ENCODE measurements at places on chromosomes 16 and 17.

GRCh38 chr16:78896280-78896679, 704.3 kb downstream of the MAF start:
- no peak for DNase-seq

GRCh38 chr17:80655608-80656007, 111.0 kb downstream of the RPTOR start:
- DNase-seq, result no peak

GRCh38 chr17:56679115-56679776, 85.7 kb downstream of the NOG start:
- DNase-seq, result peak; percentile 11

DNA sequence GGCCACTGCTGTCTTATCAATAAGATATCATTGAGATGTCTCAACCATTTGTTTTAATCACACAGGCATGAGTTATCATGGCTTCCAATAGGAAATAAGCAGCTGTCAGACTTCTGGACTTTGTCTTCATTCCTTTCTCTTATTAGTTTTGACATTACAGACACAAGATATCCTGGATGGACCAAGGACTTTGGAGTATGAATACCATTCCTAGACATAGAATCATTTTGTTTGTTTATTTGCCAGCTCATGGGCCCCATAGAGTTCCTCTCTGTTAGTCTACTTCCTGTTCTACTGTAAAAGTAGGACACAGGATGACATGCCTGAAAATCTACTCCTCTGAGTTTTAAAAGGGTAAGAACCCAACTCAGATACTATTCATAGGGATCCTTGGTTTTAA, 77.7 kb upstream of the KCNJ16 start:
- no peak for DNase-seq

GRCh38 chr16:78364556-78364880, 265.1 kb downstream of the WWOX start:
- no peak for DNase-seq

DNA sequence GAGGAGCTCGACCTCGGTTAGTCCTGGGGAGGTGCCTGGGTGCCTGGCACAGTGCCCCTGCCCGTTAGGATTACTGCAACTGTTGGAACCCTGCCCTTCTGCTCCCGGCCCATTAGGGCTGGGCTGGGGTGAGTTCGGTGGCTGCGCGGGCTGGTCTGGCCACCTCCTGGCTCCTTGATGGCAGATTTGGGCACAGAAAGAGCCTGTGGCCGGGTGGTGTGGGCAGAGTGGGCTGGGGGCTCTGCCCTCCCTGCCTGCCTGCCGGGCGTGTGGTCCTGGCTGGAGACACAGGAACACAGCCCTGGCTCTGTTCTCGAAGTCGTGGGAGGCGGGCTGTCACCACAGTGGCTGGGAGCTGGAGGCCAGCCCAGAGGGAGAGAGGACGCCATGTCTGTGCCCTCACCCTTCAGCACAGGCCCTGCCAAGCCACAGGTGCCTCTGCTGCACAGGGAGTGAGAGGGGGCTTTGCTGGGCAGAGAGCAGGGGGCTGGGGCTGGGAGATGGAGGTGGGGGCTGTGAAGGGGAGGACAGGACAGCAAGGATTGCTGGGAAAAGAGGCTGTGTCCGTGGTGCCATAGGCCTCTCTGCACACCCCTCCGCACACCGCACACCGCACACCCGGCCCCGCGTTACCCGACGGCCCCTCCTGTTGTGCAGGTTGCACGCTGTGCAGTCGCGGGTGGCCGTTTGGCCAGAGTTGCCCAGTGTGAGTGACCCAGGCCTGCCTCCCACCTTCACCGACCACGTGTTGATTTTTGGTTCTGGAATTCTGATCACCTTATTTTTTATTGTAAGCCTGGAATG, 236.6 kb upstream of the GSE1 start:
- DNase-seq, result no peak

- peak; percentile 79 for DNase-seq
Measured at GRCh38 chr17:2244545-2245525, 58.8 kb downstream of the SMG6 start.

DNA sequence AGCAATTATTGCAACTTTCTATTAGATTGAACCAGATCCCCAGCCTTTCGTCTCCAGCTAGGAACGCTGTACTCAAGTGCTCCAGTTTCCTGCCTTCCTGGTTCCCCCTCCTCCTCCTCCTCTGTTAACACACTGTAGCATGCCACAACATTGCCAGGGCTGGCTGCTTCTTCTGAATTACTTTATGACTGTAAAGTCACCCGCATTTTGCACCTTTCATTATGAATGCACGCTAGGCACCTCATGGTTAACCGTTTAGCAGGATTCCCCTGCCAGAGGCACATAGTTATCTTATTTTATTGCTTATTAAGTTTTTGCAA, 4.5 kb downstream of the ZNF423 start:
- DNase-seq, result no peak

- DNase-seq, result no peak
Measured at GRCh38 chr17:73901661-73902415, 257.6 kb upstream of the SDK2 start.

GRCh38 chr17:55177159-55177854, 87.5 kb upstream of the HLF start:
- no peak for DNase-seq

DNA sequence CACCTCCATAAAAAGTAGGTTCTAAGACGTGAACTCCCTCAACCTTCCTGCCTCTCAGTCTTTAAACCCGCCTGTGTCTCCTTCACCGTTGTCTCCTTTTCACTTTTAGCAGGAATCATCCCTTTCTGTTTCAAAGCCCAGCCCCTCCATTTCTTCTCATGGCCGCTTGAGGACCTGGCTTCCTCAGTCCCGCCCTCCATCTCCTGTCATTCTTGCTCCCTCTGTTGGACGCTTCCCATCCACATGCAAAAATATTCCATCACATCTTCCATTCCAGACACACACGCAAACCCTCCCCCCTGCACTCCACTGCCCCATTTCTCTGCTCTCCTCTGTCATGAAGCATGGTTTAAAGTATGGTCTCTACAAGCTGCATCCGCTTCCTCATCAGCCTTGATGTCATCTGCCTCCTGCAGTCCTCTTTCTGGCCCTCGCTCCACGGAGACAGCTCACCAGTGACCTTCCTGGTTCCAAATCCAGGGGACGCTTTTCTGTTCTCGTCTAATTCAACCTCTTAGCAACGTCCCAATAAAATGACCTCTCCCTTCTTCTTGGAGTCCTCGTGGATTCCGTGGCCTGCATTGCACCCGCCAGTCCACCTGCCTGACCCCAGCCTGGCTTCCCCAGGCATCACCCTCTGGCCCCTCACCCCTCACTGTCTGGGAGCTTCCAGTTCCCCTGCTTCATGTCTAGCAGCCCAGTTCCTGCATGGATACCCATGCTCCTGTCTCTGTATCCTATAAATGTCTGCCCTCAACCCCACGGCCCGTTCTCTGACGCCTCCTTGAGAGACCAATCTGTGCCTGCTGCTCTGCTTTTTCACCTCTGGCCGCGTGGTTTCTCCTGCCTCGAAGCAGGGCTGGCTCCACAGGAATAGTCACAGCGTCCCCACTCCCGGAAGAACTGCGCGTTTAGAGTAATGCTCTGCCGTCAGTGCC, 26.2 kb downstream of the ANKRD40 start:
- no peak for DNase-seq

DNA sequence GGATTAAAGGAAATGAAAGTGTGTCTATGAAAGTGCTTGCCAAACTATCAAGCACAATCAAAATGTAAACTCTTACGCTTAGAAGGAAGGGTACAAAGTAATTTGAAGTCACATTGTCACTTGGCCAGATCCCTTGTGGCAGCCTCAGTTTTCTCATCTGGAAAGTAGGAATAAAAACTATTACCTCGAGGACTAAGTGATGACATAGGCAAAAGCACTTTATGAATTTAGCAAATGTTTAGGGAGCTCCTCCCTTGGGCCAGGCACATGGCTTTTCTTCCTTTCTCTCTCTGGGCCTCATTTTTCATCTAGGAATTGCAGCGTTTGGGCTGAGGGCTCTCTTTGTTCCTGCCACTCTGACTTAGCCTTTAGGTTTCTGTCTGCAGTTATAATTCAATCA, 28.5 kb downstream of the DYNLL2 start:
- DNase-seq, result no peak

DNA sequence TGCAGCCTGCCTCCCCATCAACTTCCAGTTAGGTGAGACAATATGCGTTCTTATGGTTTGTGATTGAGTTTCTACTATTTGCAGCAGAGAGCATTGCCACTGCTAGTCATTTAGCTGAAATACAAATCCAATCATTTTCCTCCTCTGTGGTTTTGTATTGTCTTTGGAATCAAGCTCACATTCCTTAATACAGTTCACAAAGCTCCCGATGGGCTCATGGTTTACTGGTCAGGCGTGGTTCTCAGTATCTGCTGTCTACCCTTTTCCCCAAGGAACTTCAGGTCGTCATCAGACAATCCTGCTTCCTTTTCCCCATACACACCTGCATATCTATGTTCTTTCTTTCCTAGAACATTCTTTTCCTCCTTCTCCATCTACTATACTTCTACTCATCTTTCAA, 69.6 kb upstream of the GAS7 start:
- DNase-seq, result no peak
